GM23338 (cell line): ENCODE measurements at places on chromosomes 1 and 21. TPM values are rescaled to one million over a fixed set of nuclear protein-coding genes. Genes with fewer than 3 reads are reported as not detected.

GRCh38 chr1:213244664-213245091 is 193.6 kb downstream of the RPS6KC1 start:
- no peaks in the 10 kb centered on the region for H3K27me3 ChIP-seq
- H3K4me1 ChIP-seq: peaks cover 14% of the 10 kb centered on the region
- DNase-seq: peak; percentile 73
- H3K4me3 ChIP-seq: no peak overlapping the region

DNA sequence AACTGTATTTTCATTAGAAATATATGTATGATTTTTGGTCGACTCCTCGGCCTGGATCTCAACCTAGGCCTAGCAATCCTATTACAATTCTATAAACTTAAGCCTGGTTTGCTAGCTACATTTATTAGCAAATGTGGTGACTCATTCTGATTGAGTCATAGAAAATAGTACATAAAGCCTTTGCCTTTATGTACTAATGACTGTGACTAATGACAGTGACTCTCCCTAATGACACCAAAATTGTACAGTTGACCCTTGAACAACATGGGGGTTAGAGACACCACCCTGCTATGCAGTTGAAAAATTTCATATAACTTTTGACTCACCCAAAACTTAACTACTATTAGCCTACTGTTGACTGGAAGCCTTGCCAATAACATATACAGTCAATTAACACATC is 78.9 kb downstream of the CLEC20A start:
- no peaks in the 10 kb centered on the region for H3K27me3 ChIP-seq
- H3K4me1 ChIP-seq: peaks cover 5% of the 10 kb centered on the region
- no peaks in the 10 kb centered on the region for H3K36me3 ChIP-seq
- no peak overlapping the region for H3K4me3 ChIP-seq
- no peak for DNase-seq

- H3K36me3 ChIP-seq: peaks cover under 1% of the 10 kb centered on the region; the same call in 1 of the 2 replicates
- peak overlapping the region; percentile 22 for H3K4me3 ChIP-seq
- no peaks in the 10 kb centered on the region for H3K27me3 ChIP-seq
- H3K27ac ChIP-seq: no peak overlapping the region
Observed at GRCh38 chr1:199747984-199748383, 279.5 kb upstream of the NR5A2 start.

GRCh38 chr1:28887419-28887834 is 26.9 kb upstream of the EPB41 start:
- peak overlapping the region; percentile 95 for H3K4me3 ChIP-seq
- DNase-seq: peak; percentile 41
- H3K27ac ChIP-seq: no peak overlapping the region
- no peaks in the 10 kb centered on the region for H3K36me3 ChIP-seq
- peaks cover 16% of the 10 kb centered on the region; the same call in 1 of the 2 replicates for H3K27me3 ChIP-seq

DNA sequence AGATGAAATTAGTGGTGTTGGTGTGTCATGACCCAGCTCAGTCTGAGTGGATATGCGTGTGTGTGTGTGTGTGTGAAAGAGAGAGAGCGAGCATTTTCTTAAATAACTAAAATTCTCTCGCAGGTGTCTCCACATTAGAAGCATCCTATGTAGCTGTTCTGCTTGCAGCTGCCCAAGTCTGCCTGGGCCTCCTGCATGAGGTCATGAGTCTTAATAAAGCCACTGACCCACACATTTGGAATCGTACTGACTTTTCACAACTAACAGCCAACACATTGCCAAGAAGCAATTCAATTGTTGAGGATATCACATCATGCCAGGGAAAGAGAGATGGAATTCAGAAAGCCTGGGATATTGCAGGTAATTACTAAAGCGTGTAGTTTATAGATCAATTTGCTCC is 238.2 kb upstream of the AJAP1 start:
- peaks cover 12% of the 10 kb centered on the region; the same call in 1 of the 2 replicates for H3K36me3 ChIP-seq
- H3K4me1 ChIP-seq: no peaks in the 10 kb centered on the region
- H3K27ac ChIP-seq: no peak overlapping the region
- no peak for DNase-seq
- H3K27me3 ChIP-seq: no peaks in the 10 kb centered on the region

GRCh38 chr1:41806472-41807155 is 112.1 kb downstream of the HIVEP3 start:
- no peaks in the 10 kb centered on the region for H3K27me3 ChIP-seq
- H3K27ac ChIP-seq: no peak overlapping the region
- DNase-seq: no peak
- no peaks in the 10 kb centered on the region for H3K4me1 ChIP-seq
- no peak overlapping the region for H3K4me3 ChIP-seq
- H3K36me3 ChIP-seq: no peaks in the 10 kb centered on the region

The HYI gene
- 13.2 and 18.9 TPM in 2 replicates for total RNA-seq
